DMS79 treated with DMSO at 0.1 percent for 48 hours (cell line): ENCODE measurements at places on chromosomes 7 and 10.

GRCh38 chr7:104950754-104951153, 63.3 kb upstream of the KMT2E start:
- no peak for DNase-seq

DNA sequence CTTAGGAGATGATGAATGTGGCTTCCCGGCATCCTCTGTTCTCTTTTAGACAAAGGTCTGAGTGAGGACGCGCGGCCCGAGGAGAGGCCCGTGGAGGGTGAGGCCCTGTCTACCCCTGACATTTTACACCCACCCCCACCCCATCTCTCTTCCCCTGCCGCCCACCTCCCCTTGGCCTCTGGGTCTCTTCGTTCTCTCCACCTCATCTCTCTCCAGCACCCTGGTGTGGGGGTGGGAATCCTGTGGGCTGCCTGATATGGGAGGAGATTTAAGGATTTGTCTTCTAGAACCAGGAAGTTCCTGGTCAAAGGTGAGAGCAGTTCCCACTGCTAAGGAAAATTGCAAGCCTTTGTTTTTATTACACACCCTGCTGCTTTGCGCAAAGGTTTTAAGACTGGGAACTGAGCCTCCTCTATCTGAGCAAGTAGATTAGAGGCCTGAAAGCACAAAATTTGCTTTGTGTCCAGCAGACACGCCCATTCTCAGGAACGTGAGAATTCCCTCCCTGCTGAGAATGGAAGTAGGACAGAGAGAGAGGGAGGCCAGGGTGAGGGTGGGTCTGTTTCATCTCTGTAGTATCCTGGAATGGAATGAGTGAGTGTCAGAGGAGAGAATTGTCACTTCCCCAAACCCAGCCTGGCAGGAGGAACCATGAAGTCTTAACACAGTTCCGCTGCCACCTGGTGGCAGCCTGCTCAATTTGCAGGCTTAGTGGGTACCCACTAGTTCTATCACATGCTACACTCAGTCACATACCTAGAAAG, 91.2 kb downstream of the GTF2IRD1 start:
- no peak for DNase-seq

GRCh38 chr7:74569501-74570075, 87.9 kb upstream of the GTF2I start:
- DNase-seq: no peak

GRCh38 chr10:91140995-91141549, 79.4 kb upstream of the PCGF5 start:
- no peak for DNase-seq

DNA sequence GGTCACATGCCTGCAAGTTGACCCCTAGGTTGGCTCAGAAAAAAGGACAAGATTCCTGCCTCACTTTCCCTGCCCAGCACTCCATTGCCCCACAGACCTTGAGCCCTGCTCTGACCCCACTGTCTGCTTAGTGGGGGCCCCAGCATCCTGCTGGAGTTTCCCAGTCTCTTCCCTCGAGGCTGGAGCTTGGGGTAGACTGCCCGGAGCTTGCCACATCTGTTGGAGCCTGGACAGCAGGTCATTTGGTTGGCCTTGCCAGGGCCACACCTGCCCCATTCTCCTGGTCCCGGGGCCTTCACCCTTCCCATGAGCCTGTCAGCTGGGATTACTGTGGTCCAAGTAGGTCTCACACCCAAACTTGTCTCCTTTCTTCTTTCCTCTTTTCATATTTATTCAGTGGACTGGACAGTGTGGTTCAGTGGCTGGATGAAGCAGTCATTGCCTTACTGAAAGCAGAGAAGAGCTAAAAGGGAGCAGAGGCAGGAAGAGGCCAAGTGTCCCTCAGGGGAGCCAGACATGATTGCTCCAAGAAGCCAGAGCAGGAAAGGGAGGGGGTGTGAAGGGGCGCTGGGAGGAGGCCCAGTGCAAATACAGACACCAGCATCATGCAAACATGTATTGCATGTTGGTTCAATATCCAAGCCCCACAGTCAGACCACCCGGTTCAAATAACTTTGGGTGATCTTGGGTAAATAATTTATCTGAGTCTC, 56.2 kb upstream of the CACUL1 start:
- DNase-seq: no peak

DNA sequence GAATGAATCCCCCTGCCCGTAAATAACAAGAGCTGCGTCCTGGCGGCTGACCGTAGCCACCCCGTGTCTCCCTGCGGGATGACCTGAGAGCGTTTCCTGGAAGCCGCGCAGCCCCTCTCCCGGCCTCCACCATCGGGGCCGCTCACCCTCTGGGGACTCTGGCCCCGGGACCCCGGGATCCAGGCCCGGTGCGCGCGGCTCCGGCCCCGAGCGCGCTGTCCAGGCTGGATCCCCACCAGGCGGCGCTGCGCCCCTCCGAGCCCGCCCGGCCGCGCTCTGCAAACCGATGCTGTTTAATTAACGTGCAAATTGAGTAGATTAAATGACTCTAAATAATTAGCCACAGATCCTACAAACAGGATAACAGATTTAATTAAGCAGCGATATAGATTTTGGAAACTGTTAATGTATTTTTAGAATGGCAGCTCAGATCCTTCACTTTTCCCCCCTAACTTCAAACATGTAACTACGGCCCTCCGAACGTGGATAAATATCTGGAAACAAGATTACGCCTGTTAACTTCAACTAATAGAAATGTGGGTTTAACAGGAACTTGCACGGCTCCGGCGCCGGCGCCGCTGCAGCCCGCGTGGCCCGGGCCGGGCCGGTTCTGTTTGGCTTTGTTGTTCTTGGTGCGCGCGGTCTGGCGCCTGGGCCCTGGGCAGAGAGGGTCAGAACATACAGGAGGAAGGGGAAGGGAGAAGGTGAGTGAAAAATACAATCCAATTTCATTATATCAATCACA, 7.1 kb upstream of the UNCX start:
- DNase-seq: no peak

- DNase-seq: no peak
Measured at GRCh38 chr10:100724531-100725027, 20.8 kb upstream of the PAX2 start.

- no peak for DNase-seq
Measured at GRCh38 chr7:101633511-101633910, 4.4 kb upstream of the MYL10 start.

DNA sequence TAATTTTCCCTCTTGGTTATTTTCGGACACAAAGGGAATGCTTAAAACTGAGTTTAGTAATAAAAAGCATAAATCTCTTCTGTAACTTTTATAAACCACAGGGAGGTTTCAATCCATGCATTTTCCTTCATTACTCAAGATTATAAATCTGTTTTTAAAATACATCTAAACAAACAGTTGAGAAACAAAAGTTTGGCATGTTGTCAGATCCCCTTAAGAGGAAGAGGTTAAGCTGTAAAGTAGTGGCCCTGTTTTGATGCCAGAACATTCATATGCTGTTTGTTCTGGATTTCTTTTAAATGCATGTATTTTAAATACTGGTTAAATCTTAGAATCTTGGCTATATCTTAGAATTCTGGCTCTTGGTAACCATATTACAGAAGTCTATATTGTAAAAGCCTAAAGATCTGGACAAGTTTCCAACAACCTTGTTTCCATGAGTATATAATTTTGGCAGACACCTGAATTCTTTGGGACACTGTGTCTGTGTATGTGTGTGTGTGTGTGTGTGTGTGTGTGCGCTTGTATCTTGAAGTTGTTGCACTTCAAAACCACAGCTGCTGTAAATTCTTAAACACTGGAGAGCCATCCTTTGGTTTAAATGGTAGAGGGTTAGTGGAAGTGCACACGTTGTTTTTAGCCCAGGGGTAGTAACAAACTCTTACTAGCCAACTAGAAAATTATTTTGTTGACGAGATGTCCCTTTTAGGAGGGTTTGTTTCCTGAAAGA, 6.8 kb upstream of the SEMA4G start:
- DNase-seq: no peak

DNA sequence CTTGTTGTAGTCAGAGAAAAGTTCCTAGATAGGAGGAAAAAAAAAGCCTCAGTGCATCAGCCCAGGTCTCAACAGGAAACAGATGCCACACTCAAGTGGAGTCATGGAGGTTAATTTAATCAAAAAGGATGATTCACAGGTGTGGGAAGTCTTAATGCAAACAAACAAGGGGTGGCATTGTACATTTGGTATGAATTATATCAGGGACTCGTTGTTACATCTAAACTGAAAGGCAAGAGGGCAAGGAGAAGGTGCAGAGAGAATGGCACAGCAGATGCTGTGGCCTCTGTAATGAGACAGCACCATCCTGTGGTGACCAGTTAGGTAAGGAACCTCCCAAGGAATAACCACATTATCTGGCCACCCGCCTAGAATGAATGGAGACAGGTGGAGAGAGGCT, 133.7 kb downstream of the PTPRZ1 start:
- no peak for DNase-seq

- no peak for DNase-seq
Measured at GRCh38 chr10:119246862-119247549, 39.6 kb downstream of the GRK5 start.

DNA sequence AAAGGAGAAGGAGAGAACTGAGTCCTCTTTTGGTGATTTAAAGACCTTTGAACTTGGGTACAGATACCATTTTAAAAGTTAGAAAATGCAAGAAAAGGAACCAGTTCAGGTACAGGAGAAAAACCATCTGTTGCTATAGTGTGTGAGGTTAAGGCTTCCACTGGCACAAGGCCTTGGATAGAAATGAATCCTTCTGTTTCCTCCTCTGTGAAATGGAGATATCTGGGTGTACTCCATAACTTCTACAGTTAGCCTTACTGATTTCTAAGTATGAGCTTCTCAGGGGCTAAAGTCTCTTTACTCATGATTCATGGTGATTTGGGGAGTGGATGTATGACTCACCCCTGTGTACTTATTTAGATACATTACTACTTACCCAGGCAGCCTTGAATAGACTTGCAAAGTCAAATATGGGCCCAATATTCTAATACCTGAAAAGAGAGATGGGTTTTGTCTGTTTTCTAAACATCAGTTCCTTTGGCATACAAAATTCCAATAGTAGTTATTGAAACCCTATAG, 117.2 kb upstream of the ADO start:
- DNase-seq: no peak

DNA sequence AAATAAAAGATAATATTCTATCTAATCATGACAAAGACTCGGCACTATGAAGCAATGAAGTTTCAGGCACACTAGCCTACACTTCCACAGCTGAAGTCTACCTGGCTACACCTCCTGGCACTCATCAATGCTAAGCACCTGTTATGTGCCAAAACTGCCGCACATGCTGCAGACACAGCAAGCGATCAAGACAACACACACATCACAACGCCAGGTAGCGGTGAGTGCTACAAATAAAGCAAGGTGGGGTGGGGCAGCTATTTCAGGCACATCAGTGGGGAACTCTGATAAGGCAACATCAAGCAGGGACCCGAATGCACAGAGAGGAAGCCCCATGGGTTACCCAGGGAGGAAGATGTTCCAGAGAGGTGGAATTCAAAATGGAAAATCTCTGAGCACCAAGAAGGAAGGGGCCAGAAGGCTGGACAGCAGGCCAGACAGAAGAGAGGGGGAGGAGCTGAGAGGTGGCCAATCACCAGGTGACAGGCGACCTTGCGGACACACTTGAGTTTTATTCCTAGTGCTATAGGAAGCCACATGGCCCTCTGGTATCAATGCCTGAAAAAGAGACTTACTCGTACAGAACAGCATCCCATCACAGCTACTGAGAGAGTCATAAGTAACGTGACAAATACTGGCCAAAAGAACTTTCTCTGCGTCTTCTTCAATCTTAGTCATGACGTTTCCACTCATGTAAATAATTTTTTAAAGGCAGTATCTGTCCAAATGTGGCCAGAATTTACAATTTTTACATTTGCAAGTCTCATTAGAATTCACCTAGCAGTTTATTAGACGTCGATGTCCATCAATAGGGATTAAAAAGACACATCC, 8.0 kb downstream of the PSAP start:
- DNase-seq: no peak

DNA sequence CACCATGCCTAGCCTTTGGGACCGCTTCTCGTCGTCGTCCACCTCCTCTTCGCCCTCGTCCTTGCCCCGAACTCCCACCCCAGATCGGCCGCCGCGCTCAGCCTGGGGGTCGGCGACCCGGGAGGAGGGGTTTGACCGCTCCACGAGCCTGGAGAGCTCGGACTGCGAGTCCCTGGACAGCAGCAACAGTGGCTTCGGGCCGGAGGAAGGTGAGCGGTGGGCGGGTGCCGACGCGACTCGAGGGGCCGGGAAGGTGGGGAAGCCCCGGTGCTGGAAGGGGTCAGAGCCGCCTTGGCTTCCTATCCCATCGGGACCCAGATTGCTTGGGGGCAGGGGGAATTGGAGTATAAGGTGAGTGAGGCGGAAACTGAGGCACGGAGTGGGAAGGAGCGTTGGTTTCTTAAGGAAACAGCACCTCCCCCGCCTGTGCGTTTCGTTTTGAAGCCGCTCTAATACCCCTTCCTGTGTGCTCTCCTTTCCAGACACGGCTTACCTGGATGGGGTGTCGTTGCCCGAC, 547 bp downstream of the DDIT4 start:
- no peak for DNase-seq

GRCh38 chr7:11376529-11376928, 402.9 kb downstream of the PHF14 start:
- no peak for DNase-seq

- DNase-seq: no peak
Measured at GRCh38 chr10:89280508-89280907, 21.3 kb upstream of the IFIT2 start.

- no peak for DNase-seq
Measured at GRCh38 chr10:48821692-48822091, 117.9 kb downstream of the LRRC18 start.

- DNase-seq: no peak
Measured at GRCh38 chr10:43653746-43654145, 5.1 kb upstream of the ZNF32 start.

- no peak for DNase-seq
Measured at GRCh38 chr10:106280896-106281460, 883.5 kb downstream of the SORCS1 start.

- DNase-seq: no peak
Measured at GRCh38 chr10:63093227-63093626, 39.9 kb upstream of the NRBF2 start.

DNA sequence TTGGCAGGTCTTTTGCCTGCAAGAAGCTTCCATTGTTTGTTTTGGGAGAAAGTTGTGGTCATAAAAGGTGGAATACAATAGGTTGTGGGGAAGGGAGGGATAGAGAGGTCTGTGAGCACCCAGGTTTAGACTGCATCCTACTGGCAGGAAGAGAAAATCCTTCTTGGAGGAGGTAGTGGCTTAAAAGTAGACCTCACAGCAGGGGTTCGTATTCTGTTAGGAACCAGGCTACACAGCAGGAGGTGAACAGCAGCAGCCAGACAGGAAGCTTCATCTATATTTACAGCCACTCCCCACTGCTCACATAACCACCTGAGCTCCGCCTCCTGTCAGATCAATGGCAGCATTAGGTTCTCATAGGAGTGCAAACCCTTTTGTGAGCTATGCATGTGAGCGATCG, 245.3 kb downstream of the NSUN6 start:
- no peak for DNase-seq

- no peak for DNase-seq
Measured at GRCh38 chr10:86304436-86304835, 62.2 kb downstream of the GRID1 start.
